ENCODE measurements at places on chromosomes 3 and 15. TPM values are rescaled to one million over a fixed set of nuclear protein-coding genes. Genes with fewer than 3 reads are reported as not detected.

- no peak for DNase-seq
- H3K4me1 ChIP-seq, result peaks cover 1% of the 10 kb centered on the region
- no peaks in the 10 kb centered on the region for H3K27me3 ChIP-seq
- no peak overlapping the region for H3K4me3 ChIP-seq
- H3K27ac ChIP-seq, result no peak overlapping the region
- H3K36me3 ChIP-seq, result no peaks in the 10 kb centered on the region
Observed at GRCh38 chr3:61444782-61445181, 116.6 kb upstream of the PTPRG start.

- H3K4me3 ChIP-seq, result no peak overlapping the region
- DNase-seq, result no peak
- no peaks in the 10 kb centered on the region for H3K36me3 ChIP-seq
- no peaks in the 10 kb centered on the region for H3K27me3 ChIP-seq
Observed at GRCh38 chr3:148077318-148077923, 620.3 kb upstream of the AGTR1 start.

UBP1 gene
- 78.1 TPM for total RNA-seq

CLDN18 gene
- 19.5 TPM for total RNA-seq

GRCh38 chr15:60079210-60079609, 75.1 kb downstream of the FOXB1 start:
- DNase-seq, result no peak
- peak overlapping the region; percentile 3 for H3K27ac ChIP-seq
- H3K27me3 ChIP-seq, result peaks cover 11% of the 10 kb centered on the region
- no peak overlapping the region for H3K4me3 ChIP-seq
- no peaks in the 10 kb centered on the region for H3K36me3 ChIP-seq

- H3K27me3 ChIP-seq, result no peaks in the 10 kb centered on the region
- H3K36me3 ChIP-seq, result peaks cover 1% of the 10 kb centered on the region
- no peak for DNase-seq
- H3K4me1 ChIP-seq, result peaks cover 3% of the 10 kb centered on the region
- H3K4me3 ChIP-seq, result no peak overlapping the region
Observed at GRCh38 chr3:45549961-45550360, 44.6 kb upstream of the LIMD1 start.

KBTBD13 gene
- total RNA-seq, result not detected

TP63 gene
- 1.6 TPM for total RNA-seq

GRCh38 chr3:13665582-13666226, 116.8 kb downstream of the FBLN2 start:
- H3K27ac ChIP-seq, result no peak overlapping the region
- DNase-seq, result no peak
- H3K27me3 ChIP-seq, result peaks cover 24% of the 10 kb centered on the region
- H3K36me3 ChIP-seq, result no peaks in the 10 kb centered on the region

CNTN6 gene
- 0.17 TPM for total RNA-seq

DNA sequence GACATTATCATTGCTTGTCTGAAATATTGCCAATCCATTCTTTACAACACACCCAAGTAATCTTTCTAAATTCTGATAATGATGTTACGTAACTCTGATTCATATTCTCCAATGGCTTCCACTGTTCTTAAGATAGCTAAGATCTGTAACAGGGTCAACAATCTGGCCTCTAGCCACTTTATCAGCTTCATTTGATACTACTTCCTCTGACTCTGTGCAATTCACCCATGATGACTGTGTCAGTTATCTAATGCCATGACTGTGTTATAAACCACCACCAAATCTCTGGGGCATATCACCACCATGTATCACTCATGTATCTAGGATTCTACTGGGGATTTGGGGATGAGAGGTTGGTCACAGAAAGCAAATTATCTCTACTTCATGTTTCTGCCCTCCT, 44.0 kb downstream of the CD200 start:
- DNase-seq, result no peak
- no peak overlapping the region for H3K27ac ChIP-seq
- no peaks in the 10 kb centered on the region for H3K36me3 ChIP-seq
- no peak overlapping the region for H3K4me3 ChIP-seq
- H3K4me1 ChIP-seq, result no peaks in the 10 kb centered on the region
- no peaks in the 10 kb centered on the region for H3K27me3 ChIP-seq

SERPINI2 gene
- 1.8 TPM for total RNA-seq

DNA sequence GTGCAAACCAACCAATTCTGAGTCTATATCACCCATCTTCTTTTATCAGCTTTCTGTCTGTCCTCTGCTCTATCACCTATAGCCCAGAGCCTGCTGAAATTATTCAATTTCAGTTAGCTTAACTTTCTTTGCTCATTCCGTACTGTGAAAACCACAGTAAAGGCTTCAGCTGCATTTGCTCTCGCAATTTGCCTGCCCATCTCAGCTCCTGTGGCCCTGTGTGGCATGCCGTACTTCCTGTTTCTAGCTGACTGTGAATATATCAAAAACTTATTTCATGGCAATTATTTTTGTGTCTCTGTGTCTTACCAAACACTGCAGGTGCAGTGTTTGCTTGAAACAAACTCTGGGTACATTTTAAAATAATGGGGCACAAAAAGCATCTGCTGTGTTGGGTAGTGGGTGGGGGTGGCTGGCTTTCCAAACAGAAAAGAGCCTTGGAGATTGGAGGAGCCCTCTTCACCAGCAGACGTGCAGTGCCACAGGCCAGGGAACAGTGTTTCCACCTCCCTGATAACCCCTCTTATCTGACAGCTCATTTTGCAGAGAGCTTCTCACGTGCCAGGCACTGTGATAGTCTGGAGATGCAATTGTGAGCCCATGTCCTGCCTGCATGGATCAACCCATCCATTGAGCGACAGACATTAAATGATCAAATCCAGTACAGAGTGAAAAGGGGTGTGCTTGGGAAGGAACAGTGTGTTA, 45.2 kb downstream of the GASK1A start:
- no peak for DNase-seq
- H3K27ac ChIP-seq, result no peak overlapping the region
- H3K4me1 ChIP-seq, result peaks cover 4% of the 10 kb centered on the region
- H3K36me3 ChIP-seq, result no peaks in the 10 kb centered on the region
- no peaks in the 10 kb centered on the region for H3K27me3 ChIP-seq

DLEC1 gene
- 1.3 TPM for total RNA-seq

GRCh38 chr15:33341953-33342352, 31.2 kb downstream of the RYR3 start:
- H3K27me3 ChIP-seq, result no peaks in the 10 kb centered on the region
- no peak overlapping the region for H3K4me3 ChIP-seq
- no peaks in the 10 kb centered on the region for H3K36me3 ChIP-seq
- H3K27ac ChIP-seq, result no peak overlapping the region
- DNase-seq, result no peak

OR5H2 gene
- total RNA-seq, result not detected

GRCh38 chr3:71127052-71127831, 456.3 kb downstream of the FOXP1 start:
- DNase-seq, result no peak
- peak overlapping the region; percentile 76 for H3K27ac ChIP-seq
- no peaks in the 10 kb centered on the region for H3K27me3 ChIP-seq
- H3K4me1 ChIP-seq, result peaks cover 53% of the 10 kb centered on the region
- H3K4me3 ChIP-seq, result peak overlapping the region; percentile 41

GRCh38 chr3:197337656-197338055, 39.2 kb upstream of the DLG1 start:
- no peak for DNase-seq
- no peak overlapping the region for H3K27ac ChIP-seq
- H3K27me3 ChIP-seq, result peaks cover 5% of the 10 kb centered on the region
- H3K4me1 ChIP-seq, result peaks cover 21% of the 10 kb centered on the region
- no peaks in the 10 kb centered on the region for H3K36me3 ChIP-seq
- no peak overlapping the region for H3K4me3 ChIP-seq

DNA sequence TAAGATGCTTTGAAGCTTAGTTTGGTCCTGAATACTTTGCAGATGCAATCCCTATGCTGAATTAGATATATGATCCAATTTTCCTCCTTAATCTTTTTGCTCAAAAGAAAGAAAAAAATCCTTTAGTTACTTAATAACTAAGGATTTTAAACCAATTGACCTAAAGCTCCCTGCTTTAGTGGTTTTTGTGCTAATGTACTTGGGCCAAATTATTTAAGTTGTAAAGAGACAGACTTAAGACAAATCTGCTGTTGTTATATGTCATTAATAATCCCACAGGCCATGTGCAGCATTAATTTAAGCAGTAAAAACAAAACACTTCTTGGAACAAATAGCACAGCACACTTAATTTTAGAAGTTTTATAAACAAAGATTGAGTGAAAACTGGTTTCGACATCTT, 776.1 kb upstream of the SEMA6D start:
- H3K27me3 ChIP-seq, result no peaks in the 10 kb centered on the region
- H3K27ac ChIP-seq, result no peak overlapping the region
- H3K4me3 ChIP-seq, result no peak overlapping the region
- no peaks in the 10 kb centered on the region for H3K4me1 ChIP-seq
- DNase-seq, result no peak

- no peak overlapping the region for H3K27ac ChIP-seq
- no peak for DNase-seq
- no peaks in the 10 kb centered on the region for H3K4me1 ChIP-seq
- H3K27me3 ChIP-seq, result no peaks in the 10 kb centered on the region
- H3K36me3 ChIP-seq, result no peaks in the 10 kb centered on the region
Observed at GRCh38 chr3:104990758-104991157, 376.0 kb upstream of the ALCAM start.
